ENCODE measurements at places on chromosomes 7 and 10. TPM values are rescaled to one million over a fixed set of nuclear protein-coding genes. Genes with fewer than 3 reads are reported as not detected.

Gene PRKRIP1
- 66.5 TPM for polyA plus RNA-seq

Gene HMX2
- not detected for polyA plus RNA-seq

Gene CPN1
- polyA plus RNA-seq = not detected

Gene TRIM73
- 4.2 TPM for polyA plus RNA-seq

Gene PTPRZ1
- polyA plus RNA-seq = not detected

Gene DOCK1
- 21.9 TPM for polyA plus RNA-seq

Gene MGAM2
- polyA plus RNA-seq = 1.4 TPM

Gene MYO1G
- polyA plus RNA-seq = 3.5 TPM

Gene C7orf33
- not detected for polyA plus RNA-seq

Gene VENTX
- polyA plus RNA-seq = 1.0 TPM

Gene BTBD16
- polyA plus RNA-seq = 2.3 TPM

Gene SUFU
- 2.3 TPM for polyA plus RNA-seq

Gene TCAF2
- 1.9 TPM for polyA plus RNA-seq

Gene TAS2R41
- not detected for polyA plus RNA-seq

Gene PLEKHS1
- polyA plus RNA-seq = 4.1 TPM

Gene VAX1
- not detected for polyA plus RNA-seq

Gene ZNF33B
- 7.1 TPM for polyA plus RNA-seq

Gene LIPN
- polyA plus RNA-seq = not detected

Gene MEIG1
- not detected for polyA plus RNA-seq

All from aorta (tissue), 5 donors.